ENCODE measurements at places on chromosomes 12 and 14.

GRCh38 chr12:8676651-8677050 is 14.0 kb upstream of the MFAP5 start:
- no peak for DNase-seq

GRCh38 chr12:57518920-57519795 is 1.2 kb downstream of the DDIT3 start:
- no peak for DNase-seq

DNA sequence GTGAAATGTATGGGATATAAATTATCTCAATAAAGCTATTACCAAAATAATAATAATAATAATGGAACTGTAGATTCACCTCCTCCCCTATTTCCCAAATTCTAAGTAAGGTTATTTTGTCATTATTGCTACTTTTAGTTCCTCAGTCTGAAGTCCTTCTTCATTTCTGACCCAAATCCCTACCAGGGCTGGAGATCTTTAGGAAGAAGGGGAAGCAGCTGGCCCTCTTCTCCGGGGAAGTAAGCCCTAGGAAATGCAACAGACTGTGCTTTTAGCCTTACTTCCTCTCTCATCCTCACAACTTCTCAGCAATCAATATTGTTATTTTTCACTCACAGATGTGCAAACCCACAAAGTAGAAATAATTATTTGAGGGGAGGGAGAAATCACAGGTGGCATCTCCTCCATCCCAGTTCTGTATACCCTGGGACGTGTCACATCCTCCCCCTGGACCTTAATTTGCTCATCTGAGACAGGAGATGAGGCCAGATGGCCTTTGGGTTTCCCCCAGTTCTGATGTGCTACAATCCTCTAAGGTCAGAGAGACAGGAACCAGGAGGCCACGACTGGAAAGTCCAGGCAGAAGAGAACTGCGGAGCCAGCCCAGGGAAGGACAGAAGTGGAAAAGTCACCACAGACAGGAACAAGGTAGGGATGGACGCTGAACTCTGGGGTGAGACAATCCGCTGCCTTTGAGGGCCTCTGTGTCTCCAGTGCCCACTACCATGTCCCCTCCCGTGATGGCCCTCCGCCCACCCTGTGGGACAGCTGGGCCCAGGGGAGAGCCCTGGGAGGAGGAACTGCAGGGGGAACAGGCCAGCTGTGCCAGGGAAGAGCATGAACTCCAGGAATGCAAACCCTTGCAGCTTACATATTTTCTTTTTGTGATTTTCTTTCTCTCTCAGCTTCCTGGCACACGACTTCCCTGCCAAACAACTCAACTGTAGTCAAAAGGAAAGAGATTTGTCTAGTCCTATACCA is 10.6 kb upstream of the TNFRSF1A start:
- DNase-seq = no peak

- peak; percentile 10 for DNase-seq
Measured at GRCh38 chr12:116924558-116925453, 14.1 kb downstream of the FBXW8 start.

DNA sequence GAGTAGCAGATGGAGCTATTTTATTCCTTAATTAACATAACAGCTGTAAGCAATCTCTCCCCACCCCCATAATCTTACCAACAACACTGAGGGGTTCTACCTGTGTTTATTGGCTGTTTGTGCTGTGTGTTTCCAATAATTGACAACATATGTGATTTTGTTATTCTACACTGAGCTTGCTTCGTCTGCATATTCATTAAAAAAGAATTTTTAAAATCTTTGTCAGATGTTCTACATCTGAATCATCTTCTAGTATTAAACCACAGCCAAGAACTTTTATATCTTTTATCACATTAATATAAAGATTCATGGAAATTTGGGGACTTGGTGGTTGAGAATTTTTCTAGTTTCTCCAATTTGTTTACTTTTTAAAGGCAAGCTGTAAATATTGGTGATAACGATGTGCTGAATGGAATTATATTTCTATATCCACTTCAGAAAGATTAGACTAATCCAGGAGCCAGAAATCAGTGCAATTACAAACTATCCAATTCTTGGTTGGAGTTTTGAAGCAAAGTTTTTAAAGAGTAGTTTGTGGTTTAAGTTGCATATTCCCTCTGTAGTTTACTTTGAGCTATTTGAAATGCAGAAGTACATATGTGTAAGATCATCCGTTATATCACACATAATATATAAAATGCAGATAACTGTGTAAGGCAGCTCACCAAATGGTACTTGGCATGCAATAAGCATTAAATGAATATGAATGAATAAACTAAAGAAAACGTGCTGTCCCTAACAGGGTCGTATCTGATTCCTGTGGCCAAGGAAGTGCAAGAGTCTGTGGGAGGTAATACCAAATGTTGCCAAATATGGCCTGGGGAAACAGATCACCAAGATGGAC is 206.9 kb downstream of the PELI2 start:
- no peak for DNase-seq

DNA sequence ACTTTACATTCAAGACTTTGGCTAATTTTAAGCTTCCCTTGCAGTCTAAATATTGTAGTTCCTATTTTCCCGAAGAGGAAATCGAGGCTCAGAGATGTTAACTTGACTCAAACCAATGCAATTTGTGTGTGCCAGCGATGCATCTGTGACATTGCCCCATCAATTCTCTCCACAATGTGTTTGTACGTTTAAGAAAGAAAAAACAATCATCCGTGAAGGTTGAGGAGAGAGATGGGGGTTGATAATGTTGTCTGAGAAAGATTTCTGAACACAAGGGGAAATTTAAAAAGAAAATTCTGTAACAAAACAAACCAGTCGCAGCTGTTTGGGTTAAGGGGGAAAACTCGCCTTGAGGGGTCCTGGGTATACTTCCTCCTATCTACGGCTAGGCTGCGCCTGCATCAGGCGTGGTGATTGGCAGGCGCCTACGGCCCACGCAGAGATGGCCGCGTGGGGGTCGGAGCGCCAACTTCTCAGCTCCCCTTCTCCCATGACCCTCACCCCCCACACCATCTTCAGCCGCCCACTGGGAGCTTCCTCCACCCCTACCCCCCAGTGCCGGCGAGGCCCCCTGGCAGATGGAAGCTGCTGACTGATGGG is 12.3 kb downstream of the SIX1 start:
- DNase-seq = no peak

- no peak for DNase-seq
Measured at GRCh38 chr12:77167801-77168200, 102.4 kb upstream of the E2F7 start.

- no peak for DNase-seq
Measured at GRCh38 chr12:2290091-2290490, 237.3 kb downstream of the CACNA1C start.

DNA sequence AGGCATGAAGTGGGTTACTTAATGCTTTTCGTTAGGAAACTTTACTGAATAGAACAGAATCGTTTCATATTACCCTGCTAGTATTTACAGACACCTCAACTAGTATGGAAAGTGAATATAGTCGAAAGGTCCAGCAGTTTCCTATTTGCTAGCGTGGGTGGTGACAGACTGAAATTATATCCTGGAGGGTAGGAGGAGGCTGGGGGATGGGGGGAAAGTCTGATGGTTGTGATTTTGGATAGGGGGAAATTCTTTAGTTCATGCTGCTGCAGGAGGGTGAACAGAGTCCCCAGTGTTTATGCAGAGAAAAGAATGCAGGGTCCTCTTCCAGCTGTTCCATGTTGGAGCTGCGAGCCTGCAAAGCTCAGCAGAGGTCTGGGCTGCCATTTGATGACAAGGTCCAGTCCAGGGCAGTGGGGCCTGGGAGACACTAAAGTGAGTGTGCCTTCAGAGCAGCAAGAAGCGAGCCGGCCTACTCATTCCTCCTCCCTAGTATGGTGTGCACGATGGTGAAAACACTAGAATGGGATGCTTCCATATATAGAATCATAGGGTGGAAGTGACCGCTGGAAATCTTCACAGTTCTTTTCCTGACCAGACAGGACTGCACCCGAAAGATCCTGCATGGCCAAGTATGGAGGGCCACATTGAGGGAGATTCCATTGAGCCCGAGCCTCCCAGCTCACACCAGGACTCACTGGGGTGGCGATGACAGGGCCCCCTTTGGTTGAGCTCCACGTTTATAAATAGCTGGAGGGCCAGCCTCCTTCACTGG is 2.1 kb downstream of the SAMD4A start:
- DNase-seq = no peak

DNA sequence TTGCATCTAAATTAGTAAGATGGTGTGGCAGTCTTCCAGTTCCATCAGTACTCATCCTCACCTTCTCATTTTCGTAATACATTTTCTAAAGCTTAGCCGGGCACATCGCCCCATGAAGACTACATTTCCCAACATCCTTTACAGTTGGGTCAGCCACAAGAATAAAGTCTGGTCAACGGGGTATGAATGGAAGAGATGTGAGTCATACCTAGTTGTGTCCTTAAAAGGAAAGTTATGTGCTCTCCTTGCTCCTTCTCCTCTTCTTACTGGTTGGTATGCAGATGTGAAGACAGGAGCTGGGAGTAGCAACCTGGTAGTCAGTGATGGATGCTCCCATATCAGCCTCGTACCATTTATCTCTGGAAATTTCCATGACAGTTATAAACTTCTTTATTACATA is 35.9 kb upstream of the EGLN3 start:
- no peak for DNase-seq

DNA sequence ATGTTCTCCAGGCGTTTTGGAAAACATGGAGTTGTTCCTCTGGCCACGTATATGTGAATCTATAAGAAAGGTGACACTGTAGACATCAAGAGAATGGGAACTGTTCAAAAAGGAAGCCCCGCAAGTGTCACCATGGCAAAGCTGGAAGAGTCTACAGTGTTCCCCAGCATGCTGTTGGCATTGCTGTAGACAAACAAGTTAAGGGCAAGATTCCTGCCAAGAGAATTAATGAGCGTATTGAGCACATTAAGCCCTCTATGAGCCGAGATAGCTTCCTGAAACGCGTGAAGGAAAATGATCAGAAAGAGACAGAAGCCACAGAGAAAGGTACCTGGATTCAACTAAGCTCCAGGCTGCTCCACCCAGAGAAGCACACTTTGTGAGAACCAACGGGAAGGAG is 92.5 kb upstream of the EIF5 start:
- DNase-seq = no peak
